ENCODE measurements at places on chromosomes 6 and 20.

GRCh38 chr6:34143884-34144580 lies 1.9 kb downstream of the GRM4 start:
- DNase-seq, result peak; percentile 26

DNA sequence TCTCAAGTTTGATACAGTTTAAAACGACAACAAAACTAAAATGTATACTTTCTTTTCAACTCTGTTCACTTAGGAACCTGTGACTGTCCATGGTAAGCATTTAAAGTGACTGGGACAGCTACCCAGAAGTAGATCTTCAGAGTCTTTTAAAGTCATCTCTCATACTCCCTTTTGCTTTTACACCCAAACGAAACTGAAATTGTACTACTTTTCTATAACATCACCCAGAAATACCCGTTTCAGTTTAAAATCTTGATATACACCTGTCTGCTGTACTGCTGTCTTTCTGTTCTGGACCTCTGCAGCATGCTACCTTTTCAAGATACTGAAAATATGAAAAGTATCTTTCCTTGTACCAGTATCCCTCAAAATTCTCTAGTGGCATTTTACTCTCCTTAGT lies 170.4 kb upstream of the THEMIS start:
- no peak for DNase-seq

- DNase-seq, result no peak
These were observed 78.0 kb upstream of the MAFB start for GRCh38 chr20:40766790-40767614.

DNA sequence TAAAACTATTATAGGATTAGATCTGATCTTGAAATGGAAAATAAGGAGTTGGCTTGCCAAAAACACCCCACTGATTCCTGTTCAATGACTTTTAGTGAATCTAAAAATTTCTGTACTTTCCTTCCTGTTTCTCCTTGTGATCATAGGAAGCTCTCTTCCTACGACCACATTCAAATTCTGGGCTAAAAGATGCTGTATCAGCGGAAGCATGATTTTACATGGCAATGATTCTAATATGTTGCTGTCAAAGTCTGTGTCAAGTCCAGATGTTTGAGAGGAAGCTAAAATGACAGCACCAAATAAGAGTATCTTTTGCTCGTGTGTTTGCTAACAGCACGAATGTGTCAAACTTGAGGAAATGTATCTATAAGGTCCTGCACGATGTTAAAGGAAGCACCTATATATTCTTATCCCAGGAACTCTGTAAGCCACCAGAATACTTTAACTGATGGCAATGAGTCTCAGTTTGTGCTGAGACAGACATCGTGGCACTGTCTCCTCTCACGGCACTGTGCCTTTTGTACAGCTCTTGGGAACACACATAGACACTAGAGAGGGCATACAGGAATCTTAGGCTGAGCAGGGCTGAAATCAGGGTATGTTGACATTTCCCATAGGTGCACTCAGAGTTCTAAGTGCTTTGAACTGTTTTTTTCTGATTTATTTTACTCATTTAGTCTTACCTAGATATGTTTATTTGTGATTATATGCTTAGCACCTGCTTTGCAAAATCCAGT lies 24.9 kb upstream of the MAP3K4 start:
- no peak for DNase-seq
